ENCODE measurements at places on chromosomes 2 and 18.

GRCh38 chr2:239150125-239151011 lies 250.5 kb downstream of the HDAC4 start:
- no peak for DNase-seq

DNA sequence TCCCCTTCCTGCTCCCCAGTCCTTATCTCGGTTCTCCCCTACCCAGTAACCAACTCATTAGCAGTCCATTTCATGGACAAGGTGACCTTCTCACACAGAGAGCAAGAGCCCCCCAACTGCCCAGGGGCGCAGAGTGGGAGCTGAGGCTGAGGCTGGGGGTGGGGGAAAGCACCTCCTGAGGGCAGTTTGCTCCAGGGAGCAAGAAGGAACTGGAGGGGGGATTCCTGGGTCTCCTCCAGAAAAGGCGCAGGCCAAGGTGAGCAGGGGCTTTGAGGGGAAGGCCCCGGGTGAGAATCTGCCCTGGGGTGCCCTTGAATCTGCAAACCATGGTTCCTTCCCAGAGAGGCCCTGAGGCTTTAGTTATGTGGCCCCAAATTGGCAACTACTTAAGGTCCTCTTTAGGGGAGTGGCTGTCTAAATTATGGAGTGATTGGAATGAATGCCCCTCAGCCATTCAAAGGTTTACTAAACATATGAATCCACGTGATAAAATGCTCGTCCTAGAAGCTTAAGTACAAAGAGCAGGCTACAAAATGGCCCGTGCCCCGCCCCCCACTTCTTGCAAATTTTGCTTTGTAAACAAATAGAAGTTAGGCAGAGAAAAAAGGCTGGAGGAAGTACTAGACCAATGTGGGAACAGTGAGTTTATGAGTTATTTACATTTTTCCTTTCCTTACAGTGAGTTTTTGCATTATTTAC lies 123.5 kb upstream of the HS6ST1 start:
- DNase-seq, result no peak

GRCh38 chr2:23721454-23721826 lies 205.5 kb downstream of the ATAD2B start:
- DNase-seq, result no peak

DNA sequence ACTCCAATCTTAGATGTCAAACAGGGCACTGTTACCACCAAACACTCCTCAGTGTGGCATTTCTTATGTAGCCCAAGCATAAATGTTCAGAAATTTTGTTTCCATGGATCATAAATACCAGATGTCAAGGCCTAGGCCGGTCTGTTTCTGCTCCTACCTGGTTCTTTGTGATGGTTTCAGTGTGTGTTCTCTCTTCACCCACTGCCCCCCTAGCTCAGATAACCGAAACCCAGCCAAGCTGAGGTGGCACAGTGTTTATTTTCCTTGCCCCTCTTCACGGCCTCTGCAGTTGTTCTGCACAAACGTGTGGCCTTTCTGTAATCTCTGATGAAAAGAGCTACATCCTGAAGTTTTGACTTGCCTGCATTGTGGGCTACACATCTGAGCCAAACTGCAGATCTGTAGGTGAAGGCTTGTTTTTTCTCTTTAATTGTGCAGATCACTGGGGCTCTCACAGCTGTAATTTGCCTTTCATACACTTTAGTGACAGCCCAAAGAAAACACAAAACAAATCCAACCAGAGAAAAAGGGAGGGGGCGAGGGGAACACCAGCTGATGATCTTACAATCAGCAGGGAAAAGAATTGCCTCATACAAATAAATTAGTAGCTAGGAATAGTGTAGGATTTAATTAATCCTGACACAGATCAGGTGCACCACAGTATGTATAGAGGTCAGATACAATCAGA lies 99.1 kb downstream of the NRP2 start:
- no peak for DNase-seq

DNA sequence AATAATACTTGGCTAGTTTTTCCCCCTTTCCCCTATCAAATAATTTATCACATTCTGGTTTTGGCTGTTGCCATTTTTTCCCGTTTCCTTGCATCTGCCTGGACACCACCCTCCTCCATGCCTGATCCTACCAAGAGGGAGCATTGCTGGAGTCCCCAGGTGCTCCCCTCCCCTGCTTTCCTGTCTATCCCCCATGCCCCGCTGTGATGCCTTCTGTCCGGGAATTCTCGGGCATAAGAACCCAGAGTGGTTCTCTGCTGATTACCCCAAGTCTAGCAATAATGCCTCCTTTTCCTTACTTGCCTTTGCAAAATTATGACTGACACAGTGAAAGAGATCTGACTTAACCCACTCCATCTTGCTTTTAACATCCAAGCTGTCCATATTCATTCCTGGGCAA lies 248.0 kb upstream of the PXDN start:
- DNase-seq, result no peak

GRCh38 chr2:5454051-5454390 lies 238.2 kb upstream of the SOX11 start:
- DNase-seq, result no peak

- DNase-seq, result no peak
Observed at GRCh38 chr18:48832938-48833700, 117.6 kb downstream of the SMAD7 start.

GRCh38 chr2:35651688-35652323 lies 703.8 kb upstream of the CRIM1 start:
- no peak for DNase-seq

DNA sequence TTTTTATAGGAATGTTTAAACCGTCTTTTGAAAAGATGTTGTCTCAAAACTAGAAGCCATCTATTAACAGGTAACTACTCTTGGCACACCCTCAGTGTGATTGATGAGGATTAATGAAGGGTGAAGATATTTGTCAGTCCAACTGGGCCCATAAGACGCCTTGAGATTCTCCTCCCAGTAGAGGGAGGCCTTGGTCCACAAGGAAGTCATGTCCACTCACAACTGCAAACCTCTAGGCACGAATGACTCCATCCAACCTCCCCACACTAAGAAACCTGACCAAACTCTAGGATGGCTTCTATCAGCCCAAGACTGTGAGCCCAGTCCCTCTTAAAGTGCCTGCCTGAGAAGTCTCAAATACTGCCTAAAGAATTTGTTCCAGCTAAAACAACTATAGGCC lies 19.2 kb upstream of the GRP start:
- no peak for DNase-seq

DNA sequence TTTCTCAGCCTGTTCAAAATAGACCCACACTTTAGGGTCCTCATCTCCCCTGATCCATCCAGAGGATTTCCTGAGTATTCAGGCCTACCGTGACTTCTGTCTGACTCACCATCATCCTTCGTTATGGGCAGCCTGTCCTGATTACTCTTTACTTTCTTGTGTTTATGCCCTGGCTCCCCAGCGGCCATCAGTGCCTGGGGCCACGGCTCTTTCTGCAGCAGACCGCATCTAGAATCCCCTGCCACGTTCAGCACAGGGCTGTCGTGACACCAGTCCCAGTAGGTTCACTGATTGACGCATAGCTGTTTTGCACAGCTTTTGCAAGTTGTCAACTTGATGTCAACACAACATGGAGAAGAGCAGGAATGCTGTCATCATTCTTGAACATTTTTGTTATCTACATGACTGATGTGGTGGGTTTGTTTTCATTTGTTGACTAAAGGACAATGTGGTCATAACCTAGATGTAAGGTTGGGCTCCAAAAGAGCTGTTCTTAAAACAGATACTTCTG lies 225.6 kb downstream of the HAUS1 start:
- DNase-seq, result no peak

GRCh38 chr18:48030616-48031480 lies 100.4 kb upstream of the SMAD2 start:
- DNase-seq, result peak; percentile 39

- no peak for DNase-seq
Observed at GRCh38 chr18:62091487-62092120, 95.3 kb downstream of the PIGN start.

- no peak for DNase-seq
Observed at GRCh38 chr2:180614776-180615175, 365.6 kb upstream of the UBE2E3 start.

- no peak for DNase-seq
Observed at GRCh38 chr2:86211033-86211795, 12.0 kb downstream of the MRPL35 start.

GRCh38 chr18:56067969-56068671 lies 480.1 kb upstream of the TCF4 start:
- DNase-seq, result no peak

- DNase-seq, result no peak
Observed at GRCh38 chr2:15675456-15676195, 84.0 kb downstream of the DDX1 start.

DNA sequence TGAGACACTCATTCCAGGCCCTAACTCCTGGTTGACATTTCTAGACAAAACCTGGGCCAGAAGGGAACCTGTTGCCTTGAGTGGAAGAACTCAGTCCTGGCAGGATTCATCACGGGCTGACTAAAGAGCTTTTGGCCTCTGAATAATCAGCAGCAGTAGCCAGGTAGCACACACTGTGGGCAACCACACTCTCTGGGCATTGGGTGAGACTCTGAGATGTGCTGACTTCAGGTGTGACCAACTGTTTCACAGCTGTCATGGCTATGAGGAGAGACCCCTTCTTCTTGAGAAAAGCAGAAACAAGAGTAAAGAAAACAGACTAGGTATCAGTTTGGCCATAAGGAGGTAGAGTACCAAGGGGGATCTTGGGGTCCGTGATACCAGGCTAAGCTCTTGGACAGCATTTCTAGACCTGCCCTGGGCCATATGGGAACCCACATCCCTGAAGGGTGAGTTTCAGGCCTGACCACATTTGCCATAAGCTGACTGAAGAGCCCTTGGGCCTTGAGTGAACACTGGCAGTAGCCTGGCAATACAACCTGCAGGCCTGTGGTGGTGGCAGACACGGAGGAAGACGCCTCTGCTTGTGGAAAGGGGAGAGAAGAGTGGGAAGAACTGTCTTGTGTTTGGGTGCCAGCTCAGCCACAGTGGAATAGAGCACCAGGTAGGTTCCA lies 230.9 kb downstream of the DLGAP1 start:
- no peak for DNase-seq

DNA sequence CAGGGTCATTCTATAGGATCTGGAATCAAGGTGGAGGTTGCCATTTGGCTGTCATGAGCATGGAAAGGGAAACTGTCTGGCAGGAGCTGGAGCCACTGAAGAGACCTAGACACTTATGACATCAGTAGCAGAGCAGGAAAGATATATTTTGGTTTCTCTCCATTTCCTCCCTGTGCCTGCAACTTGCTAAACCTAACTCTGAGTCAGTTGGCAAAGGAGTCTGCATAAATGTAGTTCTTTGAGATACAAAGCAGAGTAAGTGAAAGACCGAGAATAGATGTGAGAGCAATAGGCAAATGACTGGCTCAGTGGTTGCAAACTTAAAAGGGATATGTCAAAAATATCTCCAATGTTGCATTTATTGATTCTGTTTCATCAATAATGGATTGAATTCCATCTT lies 757.7 kb downstream of the KCNJ3 start:
- no peak for DNase-seq
